ENCODE measurements at places on chromosomes 1 and 21.

GRCh38 chr1:17287130-17287776, 20.7 kb upstream of the PADI4 start:
- DNase-seq: peak; percentile 78

DNA sequence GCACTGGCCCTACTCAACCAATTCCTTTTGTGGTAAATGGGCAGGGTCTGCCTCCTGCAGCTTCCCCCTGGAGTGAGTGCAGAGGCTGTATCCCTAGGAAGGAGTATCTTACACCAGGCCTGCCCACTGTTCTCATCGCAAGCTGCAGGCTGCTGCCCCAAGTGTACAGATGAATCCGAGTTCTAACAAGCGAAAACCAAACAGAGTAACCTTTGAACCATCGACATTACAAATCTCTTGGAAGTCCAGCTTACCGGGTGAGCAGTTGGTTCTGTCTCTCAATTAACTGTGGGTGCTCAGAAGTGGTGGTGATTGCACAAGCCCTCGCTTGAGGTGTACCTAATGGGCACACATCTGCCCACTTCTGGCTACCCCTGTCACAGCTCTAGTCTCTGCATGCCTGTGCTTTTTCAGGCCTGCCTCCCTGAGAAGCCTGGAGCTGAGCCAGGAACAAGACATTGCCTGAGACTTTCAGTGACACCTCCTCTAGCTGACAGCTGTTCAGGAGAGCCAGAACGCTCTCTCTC, 22.7 kb downstream of the INAVA start:
- DNase-seq: no peak

DNA sequence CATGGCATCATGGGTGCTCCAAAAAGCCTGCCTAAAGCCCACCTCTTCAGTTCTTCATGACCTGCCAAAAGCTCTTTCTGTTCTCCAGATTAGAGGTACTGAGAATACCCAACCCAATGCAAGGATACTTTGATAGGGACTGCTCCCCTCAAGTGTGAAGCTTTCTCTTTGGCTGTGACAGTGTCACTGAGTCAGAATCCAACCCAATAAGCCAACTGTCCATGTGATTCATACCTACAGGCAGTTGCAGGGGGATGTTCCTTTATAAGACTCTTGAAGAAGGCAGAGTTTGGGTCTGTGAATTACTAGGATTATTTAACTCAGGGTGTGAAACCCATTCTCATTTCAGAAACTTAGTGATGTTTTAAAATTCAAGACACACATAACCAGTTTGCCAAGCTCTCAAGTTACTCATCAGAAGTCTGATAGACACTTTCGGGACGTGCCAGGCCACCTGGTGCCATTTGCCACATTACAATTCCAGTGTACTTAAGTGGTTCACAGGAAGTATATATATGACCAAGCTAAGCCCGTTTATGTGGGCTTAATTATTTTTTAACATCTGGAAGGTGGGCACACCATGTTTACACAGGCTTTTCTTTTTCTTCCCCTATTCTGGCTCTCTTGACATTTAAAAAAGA, 265.8 kb downstream of the NFIA start:
- no peak for DNase-seq

DNA sequence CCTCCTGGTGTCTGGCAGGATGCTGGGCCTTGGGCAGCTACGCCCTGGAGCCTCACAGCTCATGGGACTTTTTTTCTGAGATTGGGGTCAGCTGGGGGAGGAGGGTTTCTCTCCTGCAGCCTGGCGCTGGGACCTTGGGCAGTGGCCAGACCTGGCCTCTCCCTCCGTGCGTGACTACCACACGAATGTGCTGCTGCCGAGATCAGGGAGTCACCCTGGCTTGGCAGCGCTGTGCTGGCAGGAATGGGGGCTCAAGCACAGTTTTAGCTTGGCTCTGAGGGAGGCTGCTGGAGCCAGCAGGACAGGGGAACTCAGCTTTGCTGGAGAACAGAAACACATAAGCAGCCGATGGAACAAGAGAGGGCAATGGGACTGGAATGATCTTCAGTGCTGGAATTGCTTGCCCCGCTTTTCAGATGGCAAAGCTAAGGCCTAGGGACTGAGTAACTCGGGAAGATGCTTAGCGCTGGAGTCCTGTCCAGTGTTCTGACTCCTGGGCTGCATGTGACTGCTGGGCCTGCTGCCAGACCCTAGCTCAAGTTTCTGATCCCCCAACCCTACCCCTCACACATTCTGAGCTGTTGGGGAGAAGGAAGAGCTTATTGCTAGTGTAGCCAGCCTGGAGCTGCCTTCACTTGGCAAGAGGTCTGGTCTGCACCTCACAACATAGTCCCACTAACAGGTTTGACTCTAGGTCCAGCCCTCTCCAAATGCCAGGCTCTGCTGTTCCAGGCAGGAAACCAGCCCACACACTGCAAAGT, 69.9 kb downstream of the NAV1 start:
- DNase-seq: peak; percentile 23

- DNase-seq: peak; percentile 13
These were observed 281.5 kb downstream of the NEGR1 start for GRCh38 chr1:72000809-72001208.

GRCh38 chr1:154148807-154149206, 6.1 kb downstream of the NUP210L start:
- DNase-seq: peak; percentile 21

DNA sequence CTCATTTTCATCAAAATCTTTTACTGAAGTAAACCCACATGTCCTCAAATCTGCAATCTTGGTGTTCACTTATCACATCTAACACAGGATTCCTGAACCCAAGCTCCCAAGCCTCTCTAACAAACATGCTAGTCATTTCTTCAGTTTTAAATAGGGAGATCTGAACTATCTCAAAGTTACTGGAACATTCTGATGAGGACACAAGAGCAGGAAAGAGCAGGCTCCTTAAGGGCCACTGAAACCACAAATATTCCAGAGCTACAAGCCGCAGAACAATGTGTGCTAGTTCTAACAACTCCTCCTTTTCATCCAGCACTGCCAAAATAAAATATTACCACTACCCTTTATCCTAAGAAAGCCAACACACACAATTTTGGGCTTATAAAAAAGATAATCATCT, 38.9 kb downstream of the WARS2 start:
- DNase-seq: peak; percentile 85

All from fibroblast of pulmonary artery (primary cell).